ENCODE measurements at places on chromosomes 12 and 14.

DNA sequence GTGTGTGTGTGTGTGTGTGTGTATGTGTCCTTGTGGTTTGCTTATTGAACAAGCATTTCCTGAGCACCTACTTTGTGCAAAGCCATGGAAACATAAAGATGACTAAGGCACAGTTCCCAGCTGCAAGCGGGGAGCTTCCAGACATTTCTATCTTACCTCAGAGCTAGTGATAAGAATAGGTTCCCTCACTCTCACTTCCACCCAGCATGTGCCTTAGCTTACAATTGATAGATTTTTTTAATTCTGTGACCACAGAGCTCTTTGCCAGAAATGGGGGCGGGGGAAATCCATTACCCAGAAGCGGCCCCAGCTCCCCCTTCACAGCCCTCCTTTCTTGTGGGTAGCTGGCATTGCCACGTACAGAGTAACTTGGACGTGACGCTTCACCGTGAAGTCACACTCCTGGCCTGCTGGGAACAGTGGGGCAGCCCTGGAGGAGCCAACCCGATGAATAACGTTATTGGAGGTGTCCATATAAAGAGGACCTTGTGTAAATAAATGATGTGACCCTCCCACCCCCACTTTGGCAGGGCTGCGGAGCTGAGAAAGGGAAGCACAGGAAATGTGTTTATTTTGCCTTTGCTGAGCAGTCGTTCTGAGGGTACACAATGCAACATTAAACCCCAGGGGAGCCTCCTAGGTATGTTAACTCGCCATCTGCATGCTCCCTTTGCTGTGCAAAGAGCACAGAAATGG is 238.9 kb downstream of the CHST11 start:
- DNase-seq, result peak; percentile 32

DNA sequence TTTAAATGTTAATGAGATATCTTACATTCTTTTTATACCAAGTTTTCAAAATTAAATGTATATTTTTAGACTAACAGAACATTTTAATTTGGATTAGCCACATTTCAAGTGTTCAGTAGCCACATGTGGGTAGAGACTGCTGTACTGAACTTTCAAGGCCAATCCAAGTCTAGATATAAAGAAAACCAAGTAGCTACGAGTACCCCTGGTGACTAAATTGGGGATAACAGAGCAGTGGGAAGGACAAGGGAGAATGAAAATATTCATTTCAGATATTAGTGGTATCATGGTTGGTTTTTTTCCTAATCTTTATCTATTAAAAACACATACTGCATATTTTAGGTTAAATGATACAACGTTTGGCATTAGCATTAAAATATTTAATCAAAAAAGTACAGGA is 69.4 kb upstream of the RHOJ start:
- DNase-seq, result no peak

GRCh38 chr12:77387214-77387613 is 321.8 kb upstream of the E2F7 start:
- DNase-seq, result no peak

- DNase-seq, result no peak
These were observed 160.7 kb downstream of the ETV6 start for GRCh38 chr12:11810206-11810545.

- DNase-seq, result no peak
These were observed 175.8 kb upstream of the GRIN2B start for GRCh38 chr12:14157088-14157747.

DNA sequence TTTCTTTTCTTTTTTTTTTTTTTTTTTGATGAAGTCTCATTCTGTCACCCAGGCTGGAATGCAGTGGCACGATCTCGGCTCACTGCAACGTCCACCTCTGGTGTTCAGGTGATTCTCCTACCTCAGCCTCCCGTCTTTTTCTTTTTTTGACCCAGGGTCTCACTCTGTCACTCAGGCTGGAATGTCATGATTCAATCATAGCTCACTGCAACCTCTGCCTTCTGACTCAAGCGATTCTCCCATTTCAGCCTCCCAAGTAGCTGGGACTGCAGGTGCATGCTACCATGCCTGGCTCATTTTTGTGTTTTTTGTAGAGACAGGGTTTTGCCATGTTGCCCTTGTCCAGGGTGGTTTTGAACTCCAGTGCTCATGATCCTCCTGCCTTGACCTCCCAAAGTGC is 12.0 kb downstream of the FUT8 start:
- DNase-seq, result no peak

- DNase-seq, result no peak
These were observed 102.9 kb downstream of the DYRK2 start for GRCh38 chr12:67751381-67751928.

GRCh38 chr12:115975411-115975810 is 302.1 kb downstream of the MED13L start:
- no peak for DNase-seq

All from activated CD8-positive, alpha-beta memory T cell treated with anti-CD3 and anti-CD28 coated beads for 1 hour (primary cell).